ENCODE measurements at places on chromosomes 5 and 9.

DNA sequence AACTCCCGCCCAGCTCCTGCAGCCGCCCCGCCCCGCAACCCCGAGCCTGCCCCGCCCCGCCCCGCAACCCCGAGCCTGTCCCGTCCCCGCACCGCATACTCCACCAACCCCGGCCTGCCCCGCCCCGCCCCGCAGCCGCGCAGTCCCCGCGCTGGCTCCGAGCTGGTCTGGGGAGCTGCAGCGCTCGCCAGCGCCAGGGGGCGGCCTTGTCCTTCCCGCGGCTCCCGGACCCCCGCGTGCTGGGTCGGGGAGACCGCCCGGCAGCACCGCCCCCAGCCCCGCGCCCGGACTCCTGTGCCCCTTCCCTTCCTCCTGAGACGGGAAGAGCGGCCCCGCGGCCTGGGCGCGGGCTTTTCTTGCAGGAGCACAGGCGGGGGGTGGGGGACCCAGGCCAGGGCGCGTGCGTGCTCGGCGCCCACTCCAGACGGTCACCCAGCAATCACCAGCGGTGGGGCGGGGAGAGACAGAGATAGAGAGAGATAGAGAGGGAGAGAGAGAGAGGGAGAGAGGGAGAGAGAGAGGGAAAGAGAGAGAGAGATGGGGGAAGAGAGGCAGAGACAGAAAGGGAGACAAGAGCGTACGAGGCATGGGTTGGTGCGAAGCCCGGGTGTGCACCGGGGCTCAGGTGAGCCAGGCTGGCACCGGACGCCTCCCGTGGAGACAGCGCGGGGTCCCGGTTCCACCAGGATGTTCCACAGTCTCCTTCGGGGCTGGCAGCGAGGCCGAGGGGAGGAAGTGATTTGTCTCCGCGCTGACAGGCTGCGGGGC is 14.7 kb upstream of the TMEM250 start:
- DNase-seq = no peak

DNA sequence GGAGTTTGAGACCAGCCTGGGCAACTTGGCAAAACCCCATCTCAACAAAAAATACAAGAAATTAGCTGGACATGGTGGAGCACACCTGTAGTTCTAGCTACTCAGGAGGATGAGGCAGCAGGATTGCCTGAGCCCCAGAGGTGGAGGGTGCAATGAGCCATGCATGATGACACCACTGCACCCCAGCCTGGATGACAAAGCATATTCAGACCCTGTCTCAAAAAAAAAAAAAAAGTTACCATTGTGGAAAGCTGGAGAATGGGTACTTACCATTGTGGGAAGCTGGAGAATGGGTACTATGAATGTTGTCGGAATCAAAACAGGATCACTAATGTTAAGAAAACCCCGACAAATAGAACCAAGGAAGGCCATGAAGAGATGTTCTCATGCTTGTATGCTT is 25.7 kb downstream of the HINT1 start:
- no peak for DNase-seq

DNA sequence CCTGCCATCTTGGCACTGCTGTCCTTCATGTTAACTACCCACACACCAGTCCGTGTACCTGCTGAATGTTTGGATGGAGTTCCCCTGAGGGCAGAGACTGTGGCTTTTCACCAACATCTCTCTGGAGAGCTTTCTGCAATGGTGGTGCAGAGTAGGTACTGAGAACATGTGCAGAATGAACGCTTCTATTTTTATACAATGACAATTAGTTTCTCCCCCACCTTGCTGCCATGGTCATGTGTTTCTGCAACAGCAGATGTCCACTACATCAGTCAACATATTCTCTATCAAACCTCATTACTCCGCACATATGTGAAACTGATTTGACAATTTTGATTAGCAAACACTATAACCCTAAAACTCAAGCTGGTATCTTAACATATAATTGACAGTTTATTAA is 14.5 kb downstream of the PTCH1 start:
- DNase-seq = no peak

GRCh38 chr5:159593518-159594073 is 263.3 kb upstream of the IL12B start:
- no peak for DNase-seq

- no peak for DNase-seq
Measured at GRCh38 chr9:97851446-97851883, 1.6 kb upstream of the FOXE1 start.

Data from AML-193 (cell line).